ENCODE measurements at places on chromosomes 6 and 20.

DNA sequence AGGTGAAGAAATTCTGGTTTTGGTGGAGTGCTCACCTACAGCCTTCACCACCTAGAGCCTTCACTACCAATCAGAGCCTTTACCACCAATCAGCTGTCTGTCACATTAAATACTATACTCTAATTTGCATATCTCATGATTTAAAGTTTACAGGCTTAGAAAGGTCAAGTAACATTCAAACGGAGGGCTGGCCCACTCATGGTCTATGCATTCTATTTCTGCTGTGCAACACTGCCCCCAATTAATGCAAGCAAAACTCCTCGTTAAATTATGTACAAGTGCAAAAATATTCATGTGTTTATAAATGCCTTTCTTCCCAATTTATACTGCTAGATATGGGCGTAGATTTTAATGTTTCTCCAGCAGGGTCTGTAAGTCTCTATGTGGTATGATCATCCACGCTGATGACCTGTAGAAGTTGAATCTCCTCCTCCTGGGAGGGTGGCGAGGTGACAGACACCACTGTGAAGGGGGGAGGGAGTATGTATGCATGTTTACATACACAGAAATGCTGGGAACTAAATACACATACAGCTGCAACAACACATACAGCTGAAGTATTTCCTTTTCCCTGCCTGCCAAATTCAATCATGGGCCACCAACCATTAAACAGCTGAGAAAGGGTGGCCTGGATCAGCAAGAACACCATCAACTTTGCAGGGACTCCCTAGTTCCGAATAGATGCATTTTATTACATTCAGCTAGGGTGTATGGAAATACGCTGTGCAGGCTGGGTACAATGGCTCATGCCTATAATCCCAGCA lies 13.1 kb downstream of the RRAGD start:
- no peak for DNase-seq

DNA sequence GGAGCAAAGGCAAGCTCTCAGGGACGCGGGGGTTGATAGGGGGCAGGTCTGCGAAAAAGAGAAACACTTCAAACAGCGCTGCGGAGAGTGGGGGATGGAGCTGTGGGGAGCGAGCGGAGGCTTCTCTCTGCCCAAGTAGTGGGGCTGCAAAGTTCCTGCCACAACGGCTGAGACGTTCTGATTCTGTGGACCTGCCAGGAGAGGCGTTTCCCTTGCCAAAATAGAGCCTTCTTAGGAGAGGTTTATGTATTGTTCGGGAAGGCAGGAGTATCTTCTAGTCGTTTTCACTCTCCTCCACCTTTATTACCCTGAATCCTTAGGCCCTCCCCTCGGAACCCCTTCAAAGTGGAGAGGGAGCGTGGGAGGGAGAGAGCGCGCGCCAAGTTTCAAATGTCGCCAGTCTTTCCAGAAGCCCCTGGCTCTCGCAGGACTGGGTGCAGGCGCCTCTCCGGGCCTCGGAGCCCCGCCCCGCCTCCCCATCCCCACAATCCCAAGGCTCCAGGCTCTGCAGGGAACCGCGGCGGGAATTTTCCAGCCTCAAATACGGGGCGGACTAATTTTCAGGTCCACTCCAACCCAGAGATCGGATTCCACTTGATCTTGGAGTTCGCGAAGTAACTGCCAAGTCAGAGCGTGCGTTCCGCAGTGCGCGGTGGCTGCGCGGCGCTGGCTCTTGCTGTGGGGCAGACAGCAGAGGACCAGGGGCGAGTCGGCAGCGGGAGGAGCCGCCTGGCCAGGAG lies 10.0 kb upstream of the POU3F2 start:
- DNase-seq = no peak

DNA sequence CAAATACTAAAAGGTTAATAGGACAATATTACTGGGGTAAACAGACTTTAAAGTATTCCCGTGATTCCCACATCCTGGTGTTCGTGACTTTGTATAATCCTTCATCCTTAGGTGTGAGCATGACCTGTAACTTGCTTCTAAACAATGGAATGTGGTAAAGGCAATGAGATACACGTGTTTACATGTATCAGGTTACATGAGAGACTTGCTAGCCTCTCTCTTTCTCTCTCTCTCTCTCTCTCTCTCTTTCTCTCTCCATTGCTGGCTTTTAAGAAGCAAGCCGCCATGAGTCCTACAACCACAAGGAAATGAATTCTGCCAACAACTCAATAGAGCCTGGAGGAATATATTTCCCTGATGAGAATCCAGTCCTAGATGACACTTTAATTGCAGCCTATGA lies 83.9 kb upstream of the LGSN start:
- DNase-seq = no peak

- no peak for DNase-seq
Measured at GRCh38 chr20:57465486-57465885, 59.5 kb downstream of the CTCFL start.

DNA sequence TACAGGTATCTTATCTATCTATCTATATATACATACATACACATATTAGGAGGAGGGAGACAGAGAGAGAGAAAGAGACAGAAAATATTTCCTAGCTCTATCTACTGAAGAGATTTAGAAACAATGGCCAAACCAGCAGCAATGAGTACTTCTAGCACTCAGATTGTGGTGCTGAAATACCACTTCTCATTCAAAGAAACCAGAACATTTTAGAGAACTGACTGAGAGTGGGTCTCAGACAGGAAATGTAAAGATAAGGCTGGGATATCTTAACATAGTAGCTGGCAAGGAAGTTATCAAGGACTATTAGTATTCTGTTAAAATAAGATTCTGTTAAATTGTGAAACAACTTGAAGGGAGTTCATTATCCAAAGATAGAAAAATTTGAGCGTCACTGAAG lies 57.0 kb downstream of the DNAAF9 start:
- no peak for DNase-seq

- no peak for DNase-seq
Measured at GRCh38 chr6:131251590-131252199, 116.4 kb downstream of the AKAP7 start.

GRCh38 chr6:77457720-77458349 lies 5.5 kb downstream of the HTR1B start:
- no peak for DNase-seq

DNA sequence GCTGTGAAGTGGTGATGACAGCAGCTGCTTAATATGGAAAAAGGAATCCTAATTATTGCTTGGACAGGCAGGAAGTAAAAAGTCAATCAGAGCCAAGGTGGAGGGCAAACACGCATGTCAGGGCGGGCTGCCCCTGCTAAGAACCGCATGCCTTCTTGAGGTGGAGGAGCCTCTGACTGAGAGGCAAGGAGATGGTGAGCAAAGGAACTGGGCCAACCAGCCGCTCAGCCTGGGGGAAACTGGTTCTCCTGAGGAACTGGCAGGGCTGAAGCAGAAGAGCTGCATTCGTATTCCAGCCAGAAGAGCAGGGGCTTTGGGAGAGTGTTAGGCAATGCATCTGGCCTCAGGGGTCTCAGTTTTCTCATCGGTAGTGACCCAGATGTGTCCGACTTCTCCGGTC lies 13.1 kb upstream of the MLN start:
- no peak for DNase-seq

GRCh38 chr20:25543068-25543467 lies 42.3 kb downstream of the NINL start:
- DNase-seq = no peak

DNA sequence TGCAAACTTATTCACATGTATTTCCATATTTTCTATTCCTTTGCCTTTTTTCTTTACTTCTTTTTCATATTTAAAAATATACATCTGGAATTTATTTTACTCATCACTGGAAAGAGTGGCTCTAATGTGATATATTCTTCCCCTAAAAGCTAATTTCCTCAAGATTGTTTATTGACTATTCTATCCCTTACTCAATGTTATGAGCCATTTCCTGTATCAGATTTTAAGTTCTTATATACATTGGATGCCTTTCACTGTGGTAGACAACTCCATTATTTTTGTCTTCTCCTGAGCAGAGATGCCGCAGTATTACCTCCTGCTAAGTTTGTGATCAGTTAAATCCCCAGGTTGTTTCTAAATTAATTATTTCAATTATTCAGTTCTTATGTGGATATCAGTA lies 418.4 kb upstream of the JAG1 start:
- DNase-seq = no peak

- DNase-seq = no peak
Measured at GRCh38 chr6:161091151-161091550, 99.6 kb downstream of the MAP3K4 start.

DNA sequence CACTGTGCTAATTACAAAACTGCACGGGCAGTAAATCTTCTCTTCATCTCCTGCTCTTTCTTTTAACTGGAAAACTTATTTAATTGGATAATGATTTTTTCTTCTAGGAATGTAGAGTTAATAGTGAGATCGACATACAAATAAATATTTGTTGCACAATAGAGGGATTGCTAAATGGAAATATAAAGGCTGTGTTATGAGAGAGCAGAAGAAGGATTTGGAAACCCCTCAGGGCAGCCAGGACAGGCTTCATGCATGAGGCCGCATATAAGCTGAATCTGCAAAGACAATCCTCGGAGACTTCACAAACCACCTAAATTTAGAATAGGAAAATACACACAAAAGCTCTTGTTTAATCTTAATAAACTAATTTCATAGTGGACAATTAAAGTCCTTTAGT lies 2.9 kb upstream of the TAAR1 start:
- DNase-seq = no peak

GRCh38 chr6:60754879-60755278 lies 1531.1 kb downstream of the KHDRBS2 start:
- DNase-seq = no peak

GRCh38 chr6:14118446-14118845 lies 874 bp downstream of the CD83 start:
- DNase-seq = no peak

- no peak for DNase-seq
Measured at GRCh38 chr20:33412484-33412838, 11.1 kb upstream of the CDK5RAP1 start.

DNA sequence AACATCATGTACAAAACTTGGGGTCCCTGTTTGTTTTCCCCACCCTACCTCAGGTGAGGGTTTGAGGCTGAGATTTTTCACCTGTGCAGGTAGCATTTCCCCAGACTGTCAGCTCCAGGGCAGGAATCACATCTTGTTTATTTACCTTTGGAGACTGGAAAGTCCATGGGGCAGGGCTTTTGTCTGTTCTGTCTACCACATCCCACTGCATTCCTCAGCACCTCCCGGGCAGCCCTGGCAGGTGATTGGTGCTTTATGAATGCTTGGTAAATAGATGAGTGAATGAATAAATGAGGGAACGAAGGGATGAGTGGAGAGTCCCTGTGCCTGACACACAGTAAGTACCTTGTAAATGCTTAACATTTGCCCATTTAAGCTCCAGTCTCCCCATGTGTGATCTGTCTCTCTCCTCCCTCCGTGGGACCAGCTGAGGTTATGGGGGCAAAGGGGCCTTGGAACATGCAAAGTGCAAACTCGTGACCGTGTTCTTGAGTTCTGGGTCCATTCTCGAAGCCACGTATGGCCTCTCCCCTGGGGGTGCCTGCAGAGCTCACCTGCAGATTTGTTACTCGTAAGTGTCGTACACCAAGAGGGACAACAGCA lies 69.7 kb upstream of the PMEPA1 start:
- no peak for DNase-seq

GRCh38 chr6:148573922-148574321 lies 172.9 kb upstream of the UST start:
- DNase-seq = no peak

- no peak for DNase-seq
Measured at GRCh38 chr20:21517566-21518277, 3.9 kb upstream of the NKX2-2 start.

DNA sequence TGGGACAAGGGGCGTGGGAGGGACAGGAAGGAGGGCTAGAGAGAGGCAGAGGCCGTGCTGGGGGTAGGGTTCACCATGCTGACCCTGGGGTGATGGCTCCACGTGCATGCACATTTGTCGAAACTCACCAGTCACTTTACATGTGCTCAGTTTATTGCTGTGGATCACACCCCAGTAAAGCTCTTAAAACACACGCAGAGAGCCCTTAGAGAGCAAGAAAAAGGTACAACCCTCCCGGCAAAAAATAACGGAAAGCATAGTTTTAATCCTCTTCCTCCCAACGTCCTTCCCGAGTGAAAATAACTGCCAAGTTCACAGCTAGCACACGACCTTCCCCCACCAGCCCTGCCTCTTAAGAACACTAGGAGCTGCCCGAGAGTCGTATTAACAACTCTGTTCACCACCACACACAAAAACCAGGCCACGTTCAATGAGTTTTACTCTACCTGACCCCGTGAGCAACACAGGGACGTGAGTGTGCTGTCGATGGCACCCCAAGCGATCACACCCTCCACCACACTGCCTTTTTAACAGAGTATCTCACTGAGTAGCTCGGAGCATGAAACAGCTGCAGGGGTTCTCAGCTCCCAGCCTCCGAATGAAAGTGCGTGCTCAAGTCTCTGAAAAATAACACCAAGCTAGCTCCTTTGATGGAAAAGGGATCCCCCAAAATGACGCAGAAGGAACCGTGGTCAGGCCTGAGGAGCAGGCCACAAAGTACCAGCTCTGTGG lies 39.7 kb downstream of the TAF4 start:
- no peak for DNase-seq

GRCh38 chr6:16635810-16636602 lies 125.3 kb downstream of the ATXN1 start:
- no peak for DNase-seq

DNA sequence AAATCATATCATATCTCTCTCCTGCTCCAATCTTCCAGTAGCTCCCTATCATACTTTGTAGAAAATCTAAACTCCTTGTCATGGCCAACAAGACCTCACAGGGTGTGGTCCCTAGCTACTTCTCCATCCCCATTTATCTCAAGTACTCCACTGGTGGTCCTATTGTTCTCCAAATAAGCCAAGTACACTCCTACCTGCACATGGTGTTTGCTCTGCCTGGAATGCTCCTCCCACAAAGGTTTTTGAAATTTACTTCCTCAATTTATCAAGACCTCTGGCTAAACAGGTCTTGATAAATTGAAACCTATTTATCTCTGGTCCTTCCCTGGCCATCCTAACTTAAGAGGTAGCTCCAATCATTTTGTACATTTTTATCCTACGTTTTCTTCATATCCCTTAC lies 12.1 kb downstream of the TMX4 start:
- no peak for DNase-seq

GRCh38 chr20:31910071-31910803 lies 39.8 kb downstream of the TTLL9 start:
- DNase-seq = no peak

DNA sequence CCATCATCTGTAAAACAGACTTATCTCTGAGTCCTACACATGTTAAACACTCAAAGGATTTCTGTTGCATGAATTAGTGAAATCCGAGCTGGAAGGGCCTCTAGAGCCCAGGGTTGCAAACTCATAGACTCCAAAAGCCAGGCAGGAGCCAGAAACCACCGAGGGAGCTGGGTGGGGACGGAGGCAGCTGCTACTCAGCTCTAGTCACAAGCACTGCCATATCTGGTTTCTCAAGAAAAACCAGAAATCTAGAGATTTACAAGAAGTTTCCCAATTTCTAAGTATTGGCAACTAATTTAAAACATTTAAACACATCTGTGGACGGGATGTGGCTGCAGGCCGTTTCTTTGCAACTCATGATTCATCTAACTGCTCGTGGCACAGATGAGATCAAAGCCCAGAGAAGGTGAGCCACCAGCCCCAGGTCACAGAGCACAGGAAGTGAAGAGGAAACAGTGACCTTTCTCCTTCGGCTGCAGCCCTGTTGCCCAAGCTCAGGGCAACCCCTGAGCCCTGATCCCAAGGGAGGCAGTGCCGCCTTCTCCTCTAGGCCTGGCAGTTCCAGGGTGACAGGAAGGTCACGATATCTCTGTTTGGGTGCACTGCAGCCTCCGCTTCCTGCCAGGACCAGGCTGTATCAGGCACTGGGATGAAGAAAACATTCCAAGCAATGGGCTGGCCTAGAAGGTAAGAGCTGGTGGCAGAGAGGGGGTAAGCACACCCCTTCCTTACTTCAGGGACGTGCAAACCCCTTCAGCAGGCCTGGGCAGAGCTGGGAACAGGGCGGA lies 26.4 kb upstream of the PTGIS start:
- DNase-seq = peak; percentile 33
